ENCODE measurements at places on chromosomes 16 and 17. TPM values are rescaled to one million over a fixed set of nuclear protein-coding genes. Genes with fewer than 3 reads are reported as not detected.

The SSTR5 gene
- not detected for polyA plus RNA-seq

The SLC46A1 gene
- 7.5 TPM for polyA plus RNA-seq

The CCL7 gene
- polyA plus RNA-seq: not detected

DNA sequence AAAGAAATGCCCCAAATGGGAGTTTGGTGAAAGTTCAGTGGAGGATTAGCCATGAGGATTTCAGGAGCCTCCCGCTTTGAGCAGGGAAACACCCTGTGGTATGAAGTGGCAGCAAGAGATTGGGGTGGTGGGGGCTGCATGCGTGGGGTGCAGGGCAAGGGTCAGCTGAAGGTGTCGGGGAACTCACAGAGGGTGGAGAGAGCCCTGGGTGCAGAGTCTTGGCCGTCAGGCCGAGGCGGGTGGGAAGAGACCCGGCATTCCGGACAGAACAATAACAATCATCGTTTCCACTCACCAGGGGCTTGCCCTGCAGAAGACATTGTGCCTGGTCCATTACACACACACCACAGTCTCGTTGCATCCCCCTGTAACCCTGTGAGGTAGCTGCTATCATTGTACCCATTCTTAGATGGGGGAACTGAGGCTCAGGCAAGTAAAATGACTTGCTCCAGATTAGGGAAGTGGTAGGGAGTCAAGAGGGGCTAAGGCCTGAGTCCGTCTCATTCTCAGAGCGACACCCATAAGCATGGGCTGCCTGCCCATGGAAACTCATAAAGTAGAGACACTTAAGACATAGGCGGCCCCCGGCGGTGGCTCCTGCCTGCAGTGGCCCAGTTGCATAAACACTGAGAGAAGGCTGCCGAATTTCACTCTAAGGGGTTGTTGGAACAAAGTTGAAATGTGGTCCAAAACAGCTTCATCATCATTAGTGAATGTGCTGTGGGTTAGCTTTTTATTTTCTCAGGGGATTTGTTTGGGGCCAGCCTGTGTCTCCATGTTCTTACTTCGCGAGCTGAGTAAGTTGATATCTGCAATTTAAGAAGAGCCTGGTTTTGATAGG lies 93.3 kb downstream of the CMIP start:
- no peak for DNase-seq

DNA sequence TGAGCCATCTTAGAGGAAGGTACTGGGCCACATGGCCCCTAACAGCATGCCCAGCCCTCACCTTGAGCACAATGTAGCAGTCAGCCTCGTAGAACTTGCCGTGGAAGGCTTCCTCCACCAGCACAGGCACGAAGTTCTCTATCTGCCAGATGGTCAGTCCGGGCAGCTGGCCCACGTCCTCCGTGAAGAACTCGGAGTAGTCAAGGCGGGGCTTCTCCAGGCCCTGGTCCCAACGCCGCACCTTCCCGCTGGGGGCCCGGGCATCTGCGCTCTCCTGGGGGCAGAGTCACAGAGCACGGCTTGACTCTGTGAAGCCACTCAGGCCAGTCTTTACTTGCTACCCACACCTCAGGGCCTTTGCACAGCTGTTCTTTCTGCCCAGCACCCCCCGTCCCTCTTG lies 7.3 kb downstream of the FLII start:
- no peak for DNase-seq

- peak; percentile 33 for DNase-seq
These were observed 5.5 kb upstream of the MAF start for GRCh38 chr16:79605999-79606398.

Data from testis (tissue), 5 donors.